ENCODE measurements at places on chromosomes 2 and 18.

DNA sequence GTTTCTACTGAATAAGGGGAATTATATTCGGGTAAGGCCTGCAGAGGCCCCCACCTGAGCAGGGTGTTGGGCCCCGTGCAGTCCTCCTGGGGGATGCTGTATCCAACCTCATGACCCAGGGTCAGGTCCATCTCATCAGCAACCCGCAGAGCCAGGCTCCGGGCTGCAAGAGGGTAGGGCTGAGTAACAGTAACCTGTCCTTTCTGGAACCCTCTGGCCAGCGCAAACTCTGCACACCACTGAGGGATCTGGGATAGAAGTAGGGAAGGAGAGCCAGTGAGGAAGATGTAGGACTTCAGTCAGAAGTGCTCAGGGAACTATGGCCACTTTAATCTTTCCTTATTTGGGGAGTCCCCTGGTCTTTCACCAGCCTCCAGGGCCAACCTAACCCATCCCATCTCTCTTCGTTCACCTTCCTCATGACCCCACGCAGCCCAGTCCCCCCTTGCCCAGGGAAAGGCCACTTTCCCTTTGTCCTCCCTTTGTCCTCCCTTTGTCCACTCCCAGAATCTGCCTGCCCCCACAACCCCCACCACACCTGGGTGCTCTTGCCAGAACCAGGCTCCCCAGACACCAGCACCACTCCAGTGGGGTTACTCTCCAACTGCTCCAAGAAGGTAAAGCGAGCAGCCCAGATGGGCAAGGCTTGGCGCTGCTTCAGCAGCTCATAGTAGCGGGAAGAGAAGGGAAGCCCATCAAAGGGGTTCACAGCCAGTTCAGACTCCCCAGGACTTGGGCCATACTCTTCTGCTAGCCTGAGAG, 895 bp downstream of the DQX1 start:
- DNase-seq = no peak

DNA sequence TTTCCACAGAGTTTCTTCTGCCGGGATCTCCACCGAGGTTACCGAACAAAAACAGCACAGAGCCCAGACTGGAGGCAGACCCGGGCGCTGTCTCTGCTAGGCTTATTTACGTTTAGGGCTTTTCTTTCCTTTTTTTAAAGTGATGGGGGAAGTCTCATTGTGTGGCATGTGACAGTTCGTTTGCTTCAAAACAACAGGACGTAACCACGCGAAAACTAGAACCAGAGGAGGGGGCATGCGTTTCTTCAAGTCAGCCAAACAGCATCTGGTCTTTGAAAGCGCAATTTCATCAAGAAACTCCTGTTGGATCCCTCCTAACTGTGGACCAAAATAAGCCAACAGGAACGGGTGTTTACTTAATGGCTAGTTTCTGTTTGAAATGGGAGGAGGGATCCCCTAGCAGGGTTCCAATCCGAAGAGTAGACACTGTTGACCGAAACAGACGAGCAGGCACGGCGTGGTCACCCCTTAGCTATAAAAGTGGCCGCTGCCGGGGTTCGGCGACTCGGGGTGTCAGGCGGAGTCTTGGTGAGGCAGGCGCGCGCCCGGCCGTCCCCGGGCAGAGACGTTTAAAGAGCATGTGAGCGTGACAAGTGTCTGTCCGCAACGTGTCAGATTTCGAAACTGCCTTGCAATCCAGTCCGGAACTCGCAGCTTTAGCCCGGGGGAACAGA, 997 bp upstream of the TGIF1 start:
- peak; percentile 93 for DNase-seq

DNA sequence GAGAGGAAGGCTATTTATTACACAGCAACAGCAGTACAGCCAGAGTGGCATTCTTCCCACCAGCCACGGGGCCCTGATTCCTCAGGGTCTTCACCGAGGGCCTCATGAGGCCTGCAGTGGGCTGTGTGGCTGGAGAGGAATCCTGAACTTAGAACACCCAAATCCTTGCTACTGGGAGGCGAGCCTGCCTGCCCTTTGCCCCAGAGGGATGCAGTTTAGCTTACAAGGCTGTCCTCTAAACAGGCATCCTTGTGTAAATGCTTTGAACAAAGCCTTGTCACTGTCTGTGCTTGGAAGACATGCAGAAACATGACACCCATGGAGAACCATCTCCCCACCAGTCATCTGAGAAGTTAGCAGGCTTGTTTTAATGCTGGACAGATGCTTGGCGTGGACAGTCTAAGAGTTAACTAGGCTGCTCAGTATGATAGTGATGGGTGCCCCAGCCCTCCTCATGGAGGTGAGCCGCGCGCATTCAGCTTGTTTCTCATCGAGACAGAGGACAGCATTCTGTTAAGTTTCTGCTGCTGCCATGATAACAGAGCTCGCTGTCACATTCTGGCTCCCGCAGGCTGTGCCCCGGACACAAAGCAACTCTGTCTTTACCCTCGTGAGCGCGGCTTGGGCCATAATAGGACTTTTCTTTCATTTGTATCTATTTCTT, 42.9 kb downstream of the ADI1 start:
- DNase-seq = no peak

GRCh38 chr18:48635806-48636205, 97.0 kb downstream of the CTIF start:
- no peak for DNase-seq

DNA sequence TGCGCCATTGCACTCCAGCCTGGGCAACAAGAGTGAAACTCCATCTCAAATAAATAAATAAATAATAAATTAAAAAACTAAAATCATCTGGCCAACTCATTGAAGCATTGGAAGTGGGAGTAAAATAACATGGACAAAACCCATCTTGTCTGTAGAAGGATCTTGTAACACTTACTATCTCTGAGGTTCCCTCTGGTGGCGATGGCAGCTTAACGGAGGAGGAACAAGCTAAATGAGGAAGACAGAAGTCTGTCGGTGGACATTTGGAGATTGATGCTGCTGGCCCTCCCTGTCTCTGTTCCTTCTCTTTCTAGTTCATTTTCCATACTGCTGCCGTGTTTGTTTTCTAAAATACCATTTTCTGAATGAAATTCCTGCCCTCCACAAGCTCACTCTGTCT, 43.4 kb downstream of the ZCCHC2 start:
- DNase-seq = peak; percentile 39

Measured in CD4-positive, alpha-beta T cell treated with Interleukin-15 for 1 hour (primary cell).